ENCODE measurements at places on chromosomes 7 and 10.

DNA sequence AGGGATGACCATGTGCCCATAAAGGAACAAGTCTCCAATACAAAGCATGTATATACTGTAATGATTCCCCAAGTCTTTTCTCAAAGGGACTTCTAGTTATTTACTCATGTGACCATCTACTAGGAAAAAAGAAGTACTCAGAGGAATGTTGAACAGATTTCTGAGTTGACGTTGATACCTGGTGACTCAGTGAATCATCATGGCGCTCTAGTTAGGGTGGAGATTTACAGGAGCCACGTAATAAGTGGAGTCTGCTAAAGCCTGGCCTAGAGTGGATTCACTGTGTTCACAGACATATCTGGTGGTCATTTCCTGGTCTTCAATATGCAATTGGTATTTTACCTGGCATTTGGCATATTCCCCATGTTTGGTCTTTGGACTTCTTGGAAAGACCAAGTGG is 302.2 kb upstream of the CACNA2D1 start:
- no peak for DNase-seq

GRCh38 chr7:47535035-47535703 is 46.7 kb downstream of the TNS3 start:
- DNase-seq = no peak

GRCh38 chr7:80145780-80146422 is 11.3 kb downstream of the GNAI1 start:
- DNase-seq = no peak

- DNase-seq = no peak
Observed at GRCh38 chr10:49174926-49175500, 13.2 kb downstream of the TMEM273 start.

GRCh38 chr10:46314071-46314470 is 27.3 kb downstream of the ANTXRL start:
- no peak for DNase-seq

GRCh38 chr10:99809931-99810615 is 27.6 kb downstream of the ABCC2 start:
- no peak for DNase-seq

DNA sequence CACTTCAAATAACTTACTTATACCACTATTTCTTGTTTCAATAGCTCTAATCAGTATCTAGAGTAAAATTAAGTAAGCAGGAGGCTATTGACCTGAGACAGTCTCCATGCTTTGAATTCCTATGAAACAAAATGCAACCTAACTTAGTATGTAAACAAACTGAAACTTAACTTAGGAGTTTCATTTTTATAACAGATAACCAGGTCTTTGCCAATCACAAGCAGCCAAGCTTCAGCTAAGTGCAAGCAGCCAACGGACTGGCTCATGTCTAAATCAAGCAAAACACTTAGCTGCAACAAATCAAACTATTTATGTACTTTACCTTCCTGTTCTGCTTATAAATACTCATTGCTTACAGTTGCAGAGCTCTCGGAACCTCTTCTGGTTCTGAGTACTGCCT is 4.4 kb upstream of the GSTK1 start:
- DNase-seq = no peak

- DNase-seq = no peak
Observed at GRCh38 chr10:86706977-86707376, 38.7 kb downstream of the LDB3 start.

DNA sequence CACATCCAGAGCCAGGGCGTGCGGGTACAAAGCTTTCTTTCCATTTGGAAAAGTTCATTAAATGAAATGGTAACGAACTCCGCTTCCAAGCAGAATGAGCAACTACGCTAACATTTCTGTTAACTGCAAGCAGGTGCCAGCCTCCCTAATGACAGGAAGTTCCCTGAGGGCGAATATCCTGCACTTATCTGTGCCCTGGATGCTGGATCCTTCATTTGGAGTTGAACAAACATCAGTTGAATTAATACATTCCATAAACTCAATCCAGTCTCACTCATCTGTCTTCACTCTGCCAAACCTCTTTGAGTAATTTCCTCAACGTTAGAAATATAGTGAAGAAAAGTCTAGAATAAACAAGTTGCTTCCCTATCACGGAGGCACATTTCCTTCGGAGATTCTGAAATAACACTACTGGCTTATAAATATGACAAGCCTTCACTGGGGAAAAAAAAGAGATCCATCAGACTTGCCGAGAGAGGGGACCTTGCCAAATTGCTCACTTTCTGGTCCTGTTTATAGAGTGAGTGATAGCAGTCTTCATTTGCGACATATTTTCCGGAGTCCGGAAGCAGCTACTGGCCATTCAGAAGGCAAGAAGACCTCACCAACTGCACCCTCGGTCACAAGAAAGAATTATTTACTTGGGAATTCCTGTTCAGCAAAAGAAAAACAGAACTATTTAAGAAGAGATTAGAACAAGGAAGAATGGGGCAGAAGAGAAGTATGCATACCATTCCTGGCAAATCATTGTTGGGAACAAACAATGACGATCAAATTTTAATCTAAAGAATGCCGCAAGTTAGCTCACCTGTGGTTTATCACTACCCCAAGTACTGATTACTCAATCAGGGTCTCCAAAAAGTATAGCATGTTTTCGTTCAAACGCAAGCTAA is 196.4 kb downstream of the FAM107B start:
- DNase-seq = no peak

- no peak for DNase-seq
Observed at GRCh38 chr10:110364531-110364937, 59.8 kb upstream of the SMNDC1 start.

DNA sequence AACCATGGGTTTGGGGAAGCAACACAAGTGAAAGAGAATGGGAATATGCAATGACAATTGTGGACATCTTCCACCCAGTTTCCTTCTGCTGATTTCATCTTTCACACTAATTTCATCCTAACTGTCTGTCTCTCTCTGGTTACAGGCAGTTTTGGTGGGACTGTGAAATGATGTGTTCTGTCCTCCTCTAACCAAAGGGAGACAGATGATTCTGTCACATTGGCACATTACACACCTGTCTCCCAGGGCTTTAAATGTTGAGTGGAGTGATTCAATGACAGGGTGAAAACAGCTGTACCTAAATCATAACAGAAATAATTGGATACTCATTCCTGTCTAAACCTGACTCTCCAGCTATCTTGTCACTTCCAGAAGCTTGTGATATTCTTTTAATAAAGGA is 60.0 kb downstream of the DGKB start:
- DNase-seq = no peak

DNA sequence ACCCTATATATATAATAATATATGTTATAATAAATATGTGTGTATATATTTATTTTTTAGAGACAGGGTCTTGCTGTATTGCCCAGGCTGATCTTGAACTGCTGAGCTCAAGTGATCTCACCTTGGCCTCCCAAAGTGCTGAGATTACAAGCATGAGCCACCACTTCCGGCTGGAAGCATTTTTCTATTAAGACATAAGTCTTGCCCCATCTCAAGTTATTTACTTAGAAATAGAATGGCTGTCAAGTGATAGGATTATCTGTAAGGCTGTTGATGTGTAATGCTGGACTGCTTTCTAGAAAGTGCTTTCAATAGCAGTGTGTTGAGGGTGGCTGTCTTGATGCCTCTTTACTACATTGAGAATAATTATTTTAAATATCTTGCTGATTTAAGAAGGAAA is 65.2 kb downstream of the ZMYND11 start:
- no peak for DNase-seq

- no peak for DNase-seq
Observed at GRCh38 chr10:80055760-80056159, 22.7 kb upstream of the TMEM254 start.

- no peak for DNase-seq
Observed at GRCh38 chr10:36248304-36248981, 606.3 kb upstream of the FZD8 start.

- DNase-seq = no peak
Observed at GRCh38 chr10:84097787-84098353, 41.4 kb upstream of the GHITM start.

Measured in NCI-H1092 (cell line).